Activated T-helper 1 cell treated with anti-CD3 and anti-CD28 coated beads, Interleukin-12 subunit alpha, Interleukin-12 subunit beta, Interleukin-2, Interleukin-4 antibody, amounts not matched to agents 30 ng/mL and 10 ng/mL and 1 ng/mL, durations not matched to agents 14 hours and 24 hours and 36 hours (primary cell): ENCODE measurements at places on chromosomes 5 and 9. TPM values are rescaled to one million over a fixed set of nuclear protein-coding genes. Genes with fewer than 3 reads are reported as not detected.
A peak's percentile ranks its signal among the peaks of the same experiment; 100 is the strongest.

DNA sequence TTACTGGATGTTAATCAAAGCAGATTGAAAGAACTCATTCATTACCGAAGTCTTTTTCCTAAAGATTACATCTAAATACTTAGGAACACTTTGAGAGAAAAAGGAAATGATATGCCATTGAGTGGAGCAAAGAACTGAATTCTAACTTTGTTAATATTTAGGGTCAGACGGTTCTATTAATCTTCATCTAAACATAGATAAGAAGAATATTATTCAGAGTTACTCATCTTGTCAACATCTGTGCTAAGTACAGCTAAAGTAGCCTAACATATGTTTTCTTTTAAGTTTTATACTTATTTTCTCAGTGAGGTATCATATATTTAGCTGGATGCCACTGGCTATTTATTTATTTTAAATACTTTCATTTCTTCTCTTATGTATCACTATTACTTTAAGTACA is 1763.7 kb downstream of the EFNA5 start:
- H3K4me3 ChIP-seq = no peak overlapping the region
- H3K27ac ChIP-seq = no peak overlapping the region
- H3K4me1 ChIP-seq = no peaks in the 10 kb centered on the region
- no peaks in the 10 kb centered on the region for H3K36me3 ChIP-seq
- DNase-seq = no peak
- H3K27me3 ChIP-seq = no peaks in the 10 kb centered on the region

GRCh38 chr9:16202221-16202620 is 649.4 kb downstream of the CCDC171 start:
- H3K4me3 ChIP-seq = no peak overlapping the region
- no peak overlapping the region for H3K27ac ChIP-seq
- DNase-seq = no peak
- no peaks in the 10 kb centered on the region for H3K27me3 ChIP-seq
- peaks cover 4% of the 10 kb centered on the region for H3K4me1 ChIP-seq

DNA sequence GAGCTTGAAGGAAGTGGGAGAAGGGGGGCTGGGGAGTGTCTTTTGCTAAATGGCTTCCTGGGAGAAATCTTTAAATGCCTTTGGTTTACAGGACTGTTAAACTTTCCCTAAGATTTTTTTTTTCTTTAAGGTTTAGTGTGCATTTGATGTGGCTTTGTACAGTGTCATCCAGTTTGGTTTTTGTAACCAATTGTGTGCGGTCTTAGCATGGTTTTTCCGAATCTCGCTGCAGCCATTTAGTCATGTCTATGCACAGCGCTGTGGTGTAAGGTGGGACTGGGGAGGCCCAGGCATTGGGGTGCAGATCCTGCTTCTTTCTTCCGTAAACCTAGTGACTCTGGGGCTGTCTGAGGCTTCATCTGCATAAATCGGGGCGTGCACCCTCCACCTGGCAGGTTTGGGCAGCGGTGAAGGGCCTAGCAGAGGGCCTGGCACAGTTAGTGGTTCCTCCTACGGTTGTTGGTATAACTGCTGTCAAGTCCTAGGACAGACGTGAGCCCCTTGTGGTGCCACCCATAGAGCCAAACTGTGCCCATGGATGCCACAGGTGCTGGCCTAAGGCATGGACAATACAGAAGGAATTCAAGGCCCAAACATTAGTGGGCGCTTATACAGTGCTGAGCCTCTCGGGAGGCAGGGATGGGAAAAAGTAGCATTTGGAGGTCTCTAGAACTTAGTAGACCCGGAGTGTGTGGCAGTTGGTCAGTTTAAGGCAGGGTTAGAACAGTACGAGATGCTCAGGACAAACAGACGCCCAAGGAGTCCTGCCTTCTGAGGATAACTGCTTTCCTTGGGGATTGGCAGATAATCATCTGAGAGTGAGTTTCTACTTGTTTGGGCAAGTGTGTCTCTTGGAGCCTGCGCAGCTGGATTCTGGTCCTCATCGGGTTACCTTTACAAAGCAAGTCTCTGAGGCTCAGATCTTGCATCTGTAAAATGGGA is 1.5 kb downstream of the PRRC2B start:
- DNase-seq = peak; percentile 76
- H3K4me1 ChIP-seq = peaks cover 58% of the 10 kb centered on the region
- H3K27me3 ChIP-seq = peaks cover 21% of the 10 kb centered on the region
- H3K27ac ChIP-seq = peak overlapping the region; percentile 93

- no peak overlapping the region for H3K27ac ChIP-seq
- H3K36me3 ChIP-seq = no peaks in the 10 kb centered on the region
- no peak for DNase-seq
These were observed 506.0 kb upstream of the CDH10 start for GRCh38 chr5:25150819-25151218.

DNA sequence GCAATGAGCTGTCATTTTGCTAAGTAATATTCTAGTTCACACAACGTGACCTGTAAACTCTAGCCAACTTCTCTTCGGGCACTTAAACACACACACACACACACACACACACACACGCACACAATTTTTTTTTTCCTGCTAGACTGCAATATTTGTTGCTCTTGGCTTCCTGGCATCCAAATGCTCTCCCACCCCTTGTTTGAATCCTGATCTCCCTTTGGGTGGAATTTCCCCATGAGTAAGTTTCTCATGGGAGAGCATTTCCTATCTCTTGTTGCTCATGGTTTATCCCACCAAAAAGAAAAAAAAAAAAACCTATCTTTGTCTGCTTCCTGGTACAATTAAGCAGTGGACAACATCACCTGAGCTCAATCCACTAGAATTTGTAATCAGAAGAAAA is 54.7 kb upstream of the TSLP start:
- H3K27ac ChIP-seq = no peak overlapping the region
- H3K27me3 ChIP-seq = peaks cover 2% of the 10 kb centered on the region
- H3K36me3 ChIP-seq = no peaks in the 10 kb centered on the region
- H3K4me3 ChIP-seq = no peak overlapping the region

DNA sequence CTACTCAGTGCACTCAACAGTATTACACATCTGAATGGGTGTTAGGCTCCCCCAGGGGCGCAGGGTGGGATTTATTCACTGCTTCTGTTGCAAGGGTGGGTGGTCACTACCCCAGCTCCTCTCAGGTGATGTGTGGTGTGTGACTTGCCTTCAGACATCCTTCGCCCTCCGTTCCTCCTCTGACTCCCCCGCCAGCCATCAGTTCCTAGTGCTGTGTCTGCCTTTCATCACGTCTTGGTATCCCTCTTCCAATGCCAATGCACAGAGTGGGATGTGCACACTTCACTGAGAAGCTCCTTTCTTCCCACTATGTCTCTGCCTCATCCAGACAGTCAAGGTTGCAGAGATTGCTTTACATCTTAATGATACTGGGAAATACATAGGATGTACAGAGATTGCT is 79.4 kb downstream of the SLIT3 start:
- H3K27me3 ChIP-seq = peaks cover 3% of the 10 kb centered on the region
- H3K4me3 ChIP-seq = no peak overlapping the region
- DNase-seq = no peak
- no peaks in the 10 kb centered on the region for H3K4me1 ChIP-seq
- no peaks in the 10 kb centered on the region for H3K36me3 ChIP-seq

- H3K27me3 ChIP-seq = peaks cover 11% of the 10 kb centered on the region
- no peak for DNase-seq
- no peak overlapping the region for H3K4me3 ChIP-seq
- no peaks in the 10 kb centered on the region for H3K36me3 ChIP-seq
- H3K27ac ChIP-seq = no peak overlapping the region
These were observed 169.7 kb upstream of the TBCA start for GRCh38 chr5:77945874-77946273.

- no peak overlapping the region for H3K27ac ChIP-seq
- H3K27me3 ChIP-seq = no peaks in the 10 kb centered on the region
- no peak overlapping the region for H3K4me3 ChIP-seq
- no peak for DNase-seq
These were observed 542.1 kb downstream of the BNC2 start for GRCh38 chr9:16328349-16328748.

GRCh38 chr9:97660340-97660739 is 26.7 kb downstream of the NCBP1 start:
- DNase-seq = no peak
- no peaks in the 10 kb centered on the region for H3K27me3 ChIP-seq
- peaks cover 9% of the 10 kb centered on the region for H3K4me1 ChIP-seq
- H3K27ac ChIP-seq = no peak overlapping the region
- no peak overlapping the region for H3K4me3 ChIP-seq

DNA sequence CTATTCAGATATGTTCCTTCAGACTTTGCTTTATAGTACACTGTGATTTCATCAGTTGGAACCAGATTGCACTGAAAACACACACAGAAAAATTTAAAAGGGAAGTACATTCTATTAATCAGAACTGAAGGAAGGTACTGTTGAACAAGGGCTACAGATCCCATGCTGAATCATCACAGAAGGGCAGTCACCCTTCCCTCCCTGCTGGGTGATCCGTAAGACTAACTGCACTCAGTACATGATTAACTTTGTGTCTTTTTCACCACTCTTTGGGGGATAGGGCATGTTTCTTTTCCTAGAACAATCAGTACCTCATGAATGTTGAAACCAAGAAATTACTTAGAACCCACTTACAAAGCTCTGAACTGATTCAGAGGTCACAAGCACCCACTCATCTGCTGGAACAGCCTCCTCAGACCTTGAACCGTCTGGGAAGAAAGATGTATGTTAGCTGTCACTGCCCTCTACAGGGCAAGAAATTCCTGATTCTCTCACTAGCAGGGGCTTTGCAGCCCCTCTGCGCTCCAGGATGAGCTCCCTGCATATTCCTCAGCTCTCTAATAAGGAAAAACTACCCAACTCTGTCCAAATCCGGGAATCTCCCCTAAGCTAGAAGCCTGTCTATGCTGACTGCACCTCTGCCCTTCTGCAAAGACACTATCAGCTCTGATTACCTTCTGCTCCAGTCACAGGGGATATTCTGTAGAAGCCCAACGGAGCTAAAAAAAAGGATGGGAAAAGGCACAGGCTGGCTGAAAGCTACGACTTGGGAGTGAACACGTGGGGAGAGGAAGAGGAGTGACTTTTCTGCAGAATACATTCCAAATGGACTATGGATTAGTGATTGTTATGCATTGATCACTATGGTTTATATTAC is 51.0 kb downstream of the IARS1 start:
- no peaks in the 10 kb centered on the region for H3K27me3 ChIP-seq
- H3K4me3 ChIP-seq = no peak overlapping the region
- H3K36me3 ChIP-seq = peaks cover 77% of the 10 kb centered on the region
- H3K27ac ChIP-seq = no peak overlapping the region
- no peak for DNase-seq

- peak overlapping the region; percentile 82 for H3K27ac ChIP-seq
- H3K4me1 ChIP-seq = peaks cover 28% of the 10 kb centered on the region
- peaks cover 16% of the 10 kb centered on the region for H3K36me3 ChIP-seq
These were observed 12.1 kb downstream of the PDCL start for GRCh38 chr9:122816163-122816867.

GRCh38 chr5:154355129-154355611 is 90.6 kb upstream of the SAP30L start:
- H3K4me3 ChIP-seq = no peak overlapping the region
- no peak overlapping the region for H3K27ac ChIP-seq
- no peak for DNase-seq
- H3K36me3 ChIP-seq = peaks cover 5% of the 10 kb centered on the region

DNA sequence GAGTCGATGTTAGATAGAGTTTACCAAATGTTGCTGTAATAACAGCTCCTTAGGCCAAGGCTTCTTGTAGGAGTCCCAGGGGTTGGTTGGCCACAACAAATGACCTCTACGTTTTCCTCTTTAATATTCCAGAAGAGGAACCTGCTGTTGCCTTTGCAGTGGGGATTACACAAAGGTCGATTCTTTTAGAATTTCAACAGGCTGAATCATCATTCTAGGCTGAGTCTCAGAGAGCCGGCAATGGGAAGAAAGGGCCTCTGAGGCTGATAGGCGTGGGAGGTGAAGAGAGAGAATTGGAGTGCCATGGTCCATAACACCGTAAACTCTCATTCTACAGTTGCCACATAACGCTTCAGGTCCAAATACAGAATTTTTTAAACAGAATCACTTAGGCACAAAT is 405.9 kb upstream of the DAP start:
- H3K36me3 ChIP-seq = no peaks in the 10 kb centered on the region
- no peaks in the 10 kb centered on the region for H3K27me3 ChIP-seq
- no peak overlapping the region for H3K4me3 ChIP-seq
- no peaks in the 10 kb centered on the region for H3K4me1 ChIP-seq

MYO10 gene
- 0.07 and 0.41 TPM in 2 replicates for total RNA-seq
